Fibroblast of villous mesenchyme (primary cell): ENCODE measurements at places on chromosomes 1 and 21.
A peak's percentile ranks its signal among the peaks of the same experiment; 100 is the strongest.

GRCh38 chr1:209767706-209768105, 11.9 kb downstream of the TRAF3IP3 start:
- no peak for DNase-seq

DNA sequence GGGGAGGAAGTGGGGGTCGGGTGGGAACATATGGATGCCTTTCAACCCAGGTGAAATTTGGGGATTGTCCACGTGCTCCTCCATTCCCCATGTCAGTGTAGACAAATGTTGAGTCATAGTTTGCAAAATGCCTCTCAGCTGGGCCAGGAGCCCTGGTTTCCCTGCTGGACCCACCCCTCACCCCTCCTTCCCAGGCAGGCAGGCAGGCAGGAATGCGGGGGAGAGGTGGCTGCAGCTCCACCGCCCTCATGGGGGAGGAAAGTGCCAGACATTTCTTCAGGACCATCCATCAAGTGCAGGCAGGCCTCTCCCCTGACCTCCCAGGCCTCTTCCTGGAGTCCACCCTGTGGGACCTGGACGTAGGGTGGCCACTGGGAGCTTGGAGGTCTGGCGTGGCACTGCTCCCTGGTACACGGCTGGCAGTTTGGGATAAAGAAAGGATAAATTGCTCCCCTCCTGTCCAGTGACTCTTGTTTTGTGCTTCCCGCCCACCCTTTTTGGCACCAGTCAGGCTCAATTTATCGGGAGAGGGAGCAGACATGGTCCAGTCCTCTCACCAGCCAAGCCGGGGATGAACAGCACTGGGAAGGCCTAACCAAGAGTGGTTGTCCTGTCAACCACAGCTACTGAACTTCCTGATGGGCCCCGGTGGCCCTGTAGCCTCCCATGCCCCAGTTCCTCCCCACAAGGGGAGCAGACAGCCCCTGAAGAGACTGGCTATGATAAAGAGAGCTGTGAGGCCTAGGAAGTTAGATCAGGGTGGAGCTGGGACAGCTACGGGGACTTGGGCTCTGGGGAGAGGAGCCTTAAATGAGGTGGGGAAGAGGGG, 18.9 kb downstream of the NPR1 start:
- DNase-seq = peak; percentile 86

DNA sequence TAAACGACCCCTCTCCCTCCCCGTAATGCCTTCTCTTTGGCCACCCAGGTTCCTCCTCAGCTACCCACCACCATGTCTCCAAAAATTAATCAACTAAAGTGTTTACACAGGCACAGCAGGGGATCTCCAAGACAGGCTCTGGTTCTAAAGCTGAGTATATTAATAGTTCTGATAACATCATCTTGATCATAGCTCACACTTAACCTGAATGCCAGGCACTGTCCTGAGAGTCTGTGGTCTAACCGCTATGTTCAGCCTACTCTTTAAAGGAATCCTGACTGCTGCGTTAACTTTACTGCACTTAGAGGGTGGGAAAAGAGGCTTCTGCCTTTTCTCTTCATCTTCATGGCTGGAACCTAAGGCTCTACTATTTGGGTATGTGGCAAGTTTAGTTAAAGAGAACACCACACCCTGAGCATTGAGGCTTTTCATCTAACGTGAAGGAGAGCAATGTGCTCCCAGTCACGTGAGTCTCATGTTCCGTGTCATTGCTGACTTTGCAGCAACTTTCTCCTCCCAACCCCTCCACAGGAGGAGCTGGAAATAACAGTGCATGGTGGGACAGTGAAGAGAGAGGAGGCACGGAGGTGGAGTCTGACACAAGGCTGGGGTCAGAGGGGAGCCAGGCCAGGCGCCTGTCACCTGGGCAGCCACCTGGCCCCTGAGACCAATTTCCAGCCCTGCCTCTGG, 86.4 kb downstream of the FAM78B start:
- DNase-seq = no peak

DNA sequence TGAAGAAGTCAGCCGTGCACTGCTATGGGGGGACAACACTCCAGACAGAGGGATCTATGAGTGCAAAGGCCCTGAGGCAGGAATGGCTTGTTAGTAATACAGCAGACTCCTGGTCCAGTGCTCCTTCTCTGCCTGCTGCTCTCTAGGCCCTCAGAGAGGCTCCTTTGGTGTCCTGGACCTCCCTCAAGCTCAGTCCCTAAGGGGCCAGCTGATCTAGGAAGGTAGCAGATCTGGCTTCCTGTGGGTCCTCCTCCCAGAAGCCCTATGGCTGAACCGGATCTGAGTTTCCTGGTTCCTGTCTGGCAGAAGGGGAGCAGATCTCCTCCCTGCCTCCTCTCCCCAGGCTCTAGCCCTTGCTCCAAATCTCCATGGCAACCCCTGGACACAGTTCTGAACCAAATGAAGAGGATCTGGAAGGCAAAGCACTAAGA, at the start of gene LDLRAD2:
LDLRAD2 (plus strand) TSS at position 391 of the 431 bp plus-strand sequence. CDS start 187 bp downstream, outside the sequence.
- DNase-seq = no peak

GRCh38 chr1:8082945-8083344, 56.8 kb upstream of the ERRFI1 start:
- peak; percentile 98 for DNase-seq

- no peak for DNase-seq
These were observed 100.3 kb upstream of the BACE2 start for GRCh38 chr21:41067709-41068108.

DNA sequence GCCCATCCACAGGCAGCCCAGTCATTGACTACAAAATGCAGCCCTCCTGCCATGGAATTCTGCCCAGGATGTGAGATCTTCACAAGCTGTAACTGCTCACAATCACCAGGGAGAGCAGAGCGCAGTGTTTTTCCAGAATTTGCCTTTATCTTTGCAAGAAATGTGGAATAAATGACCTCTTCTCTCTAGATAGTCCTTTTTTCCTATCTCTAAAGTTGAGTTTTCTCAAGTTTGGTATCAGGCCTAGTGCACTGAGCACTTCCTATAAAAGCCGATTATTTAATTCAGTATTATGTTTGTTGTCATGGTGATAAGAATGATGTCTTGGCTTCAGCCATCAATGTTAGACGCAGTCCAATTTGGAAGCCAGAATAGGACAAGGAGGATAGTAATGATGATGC, 246.9 kb upstream of the IRF2BP2 start:
- DNase-seq = no peak

GRCh38 chr1:119573886-119574285, 66.9 kb downstream of the HSD3B1 start:
- DNase-seq = no peak

DNA sequence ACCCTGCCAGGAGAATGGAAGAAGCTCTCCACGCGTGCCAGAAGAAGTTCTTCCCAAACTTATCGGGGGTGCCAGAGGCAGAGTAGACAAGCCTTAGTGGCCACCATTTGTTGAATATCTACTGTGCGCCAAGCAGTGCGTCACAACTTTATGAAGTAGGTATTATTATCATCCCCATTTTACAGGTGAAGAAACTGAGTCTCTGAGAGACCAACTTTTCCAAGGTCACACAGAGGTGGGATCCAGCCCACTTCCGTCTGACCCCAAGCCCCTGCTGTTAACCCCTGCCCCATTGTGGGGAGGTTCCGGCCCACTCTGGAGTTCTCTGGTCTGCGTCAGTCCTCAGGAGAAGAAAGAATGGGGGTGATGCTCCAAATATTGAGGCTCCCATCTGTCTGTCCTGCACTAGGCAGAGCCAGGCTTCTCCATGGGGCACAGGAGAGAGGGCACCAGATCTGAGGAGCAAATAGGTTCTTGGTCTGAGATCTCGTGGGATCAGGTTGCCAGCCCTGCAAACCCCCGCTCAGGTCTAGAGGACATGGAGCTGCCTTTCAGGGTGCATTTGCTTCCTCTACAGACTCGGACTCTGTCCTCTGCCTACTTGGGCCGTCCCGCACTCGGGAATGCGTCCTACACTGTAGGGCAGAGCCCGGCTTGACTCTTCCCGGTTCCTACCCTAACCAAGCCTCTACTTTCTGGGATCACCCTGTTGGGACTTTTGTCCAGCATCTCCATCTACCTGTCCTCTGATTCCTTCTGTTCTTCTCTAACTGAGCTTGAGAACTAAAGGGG, 2.1 kb downstream of the CDK18 start:
- no peak for DNase-seq
